Left lung (tissue), 14 donors: ENCODE measurements at places on chromosomes 5 and 9. TPM values are rescaled to one million over a fixed set of nuclear protein-coding genes. Genes with fewer than 3 reads are reported as not detected.

CATSPER3 gene
- polyA plus RNA-seq, result 1.4 TPM

- no peak for DNase-seq
Measured at GRCh38 chr5:67935908-67936566, 279.5 kb upstream of the PIK3R1 start.

PCDHB14 gene
- 10.4 TPM for polyA plus RNA-seq

CTNND2 gene
- 1.7 TPM for polyA plus RNA-seq

DNA sequence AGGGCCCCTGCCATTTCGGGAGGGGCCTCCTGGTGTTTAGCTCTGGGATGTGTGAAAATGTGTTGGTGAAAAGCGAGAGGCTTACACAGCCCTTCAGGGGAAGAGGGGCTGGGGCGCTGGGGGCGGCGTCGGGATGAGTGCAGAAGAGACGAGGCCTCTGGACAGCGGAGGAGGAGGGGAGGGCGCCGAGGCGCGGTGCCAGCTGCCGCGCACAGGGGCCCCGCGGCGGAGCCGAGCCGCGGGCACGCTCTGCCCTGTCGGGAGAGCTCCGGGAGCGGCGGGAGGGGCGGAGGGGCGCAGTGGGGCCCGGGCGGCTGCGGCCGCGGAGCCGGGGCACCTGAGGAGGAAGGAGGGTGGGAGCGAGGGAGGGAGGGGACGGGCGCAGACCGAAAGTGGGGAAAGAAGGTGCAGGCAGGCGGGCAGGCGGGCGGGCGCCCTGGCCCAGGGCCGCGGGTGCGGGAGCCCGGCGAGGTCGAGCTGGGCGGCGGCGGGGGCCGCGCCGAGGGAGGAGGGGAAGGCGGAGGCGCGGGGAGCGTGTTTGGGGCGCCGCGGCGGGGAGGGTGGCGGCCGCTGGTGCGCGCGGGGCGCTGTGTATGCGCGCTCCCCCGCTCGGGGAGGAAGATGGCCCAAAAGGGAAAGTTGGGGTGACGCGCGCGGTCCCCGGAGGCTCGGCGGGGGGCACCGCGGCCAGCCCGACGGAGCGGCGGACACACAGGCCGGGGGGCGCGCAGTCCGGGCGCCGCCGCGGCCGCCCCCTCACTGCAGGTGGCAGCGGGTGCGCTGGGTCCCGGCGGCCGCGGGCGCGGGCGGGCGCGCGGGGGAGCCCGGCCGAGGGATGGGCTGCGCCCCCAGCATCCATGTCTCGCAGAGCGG, at the start of gene PDE8B:
TSS of gene PDE8B (plus strand) at position 590 of the 873 bp plus-strand sequence. CDS start at position 836, 246 bp downstream.
- peak; percentile 77 for DNase-seq

SAXO1 gene
- polyA plus RNA-seq, result 0.20 TPM

- DNase-seq, result no peak
Measured at GRCh38 chr5:93428868-93429267, 152.2 kb downstream of the NR2F1-AS1 start.

DNA sequence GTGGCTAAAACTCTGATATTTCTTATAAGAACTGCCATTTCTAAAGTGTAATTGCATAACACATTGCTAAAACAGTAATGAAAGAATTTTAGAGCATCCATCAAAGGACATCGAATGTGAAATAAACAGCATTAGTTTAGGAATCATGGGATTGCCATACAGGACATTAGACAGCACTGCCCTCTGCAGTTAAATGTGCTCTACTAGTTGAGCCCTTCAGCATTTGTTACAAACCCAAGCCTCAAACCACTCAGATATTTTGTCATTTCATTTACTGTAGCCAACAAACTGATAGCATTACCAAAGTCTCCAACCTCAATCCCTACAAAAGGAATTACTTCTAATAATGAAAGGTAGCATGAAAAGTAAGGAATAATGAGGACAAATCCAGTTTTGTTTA, 116.8 kb upstream of the COX7C start:
- DNase-seq, result no peak

DNA sequence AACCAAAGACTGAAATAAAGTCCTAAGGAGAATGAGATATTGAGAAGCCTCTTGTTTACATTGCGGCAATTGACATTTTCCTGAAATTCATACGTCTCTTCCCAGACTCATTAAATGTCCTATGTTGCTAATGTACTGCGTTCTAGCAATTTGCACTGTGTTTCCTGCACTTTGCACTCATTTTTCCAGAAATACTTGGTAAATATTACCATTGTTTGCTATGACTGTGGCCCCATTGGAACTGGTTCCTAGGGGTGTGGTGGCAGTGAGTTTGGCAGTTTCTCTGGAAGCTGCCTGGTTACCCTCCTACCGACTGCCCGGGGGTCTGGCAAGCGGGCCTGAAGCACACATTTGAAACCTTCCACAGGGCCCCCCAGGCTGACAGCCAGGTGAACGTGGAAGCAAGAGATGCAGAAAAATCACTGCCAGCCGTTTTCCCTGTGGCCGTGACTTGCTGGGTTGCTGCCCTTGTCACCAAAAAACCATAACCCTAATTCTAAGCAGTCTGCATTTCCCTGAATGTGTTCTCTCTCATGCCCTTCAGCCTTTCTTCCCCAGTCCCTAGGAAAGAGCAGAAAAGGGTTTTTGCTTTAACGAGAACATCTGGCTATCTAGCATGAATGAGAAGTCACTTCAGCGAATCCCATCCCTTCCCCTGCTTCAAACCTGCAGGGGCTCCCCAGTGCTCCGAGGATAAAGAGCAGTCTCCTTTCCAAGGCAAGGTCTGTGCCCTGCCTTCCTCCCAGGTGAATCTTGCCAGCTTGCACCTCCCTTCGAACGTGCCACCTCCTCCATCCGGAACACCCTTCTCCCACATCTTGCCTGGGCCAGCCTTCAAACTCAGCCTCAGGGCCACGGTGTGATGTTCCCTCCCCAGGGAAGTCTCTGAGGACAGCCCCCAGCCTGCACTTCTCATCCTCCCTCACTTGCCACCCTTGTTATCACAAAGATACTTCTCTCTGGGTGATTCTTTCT, 84.2 kb downstream of the AK8 start:
- DNase-seq, result no peak

- DNase-seq, result peak; percentile 98
Measured at GRCh38 chr9:36166168-36166927, 2.8 kb upstream of the CCIN start.

DNA sequence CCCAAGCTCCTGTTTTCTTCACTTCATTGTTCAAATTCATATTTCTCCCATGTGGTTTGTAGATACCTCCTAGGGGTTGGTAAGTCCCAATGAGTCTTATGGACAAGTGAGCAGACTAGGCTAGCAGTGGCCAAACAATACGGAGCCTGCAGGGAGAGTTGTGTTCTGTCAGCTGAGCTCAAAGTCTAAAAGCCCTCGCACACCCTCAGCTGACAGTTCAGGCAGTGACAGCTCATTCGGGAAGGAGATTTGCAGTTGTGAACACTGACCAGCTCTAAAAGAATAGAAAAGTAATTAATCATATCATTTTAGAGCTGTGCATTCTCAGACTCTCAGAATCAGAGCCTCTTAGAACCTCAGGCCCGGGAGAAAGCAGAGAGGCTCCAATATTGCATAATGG, 95.1 kb downstream of the SH3TC2 start:
- DNase-seq, result no peak

PSD2 gene
- 2.0 TPM for polyA plus RNA-seq

HINT2 gene
- polyA plus RNA-seq, result 33.7 TPM

DNA sequence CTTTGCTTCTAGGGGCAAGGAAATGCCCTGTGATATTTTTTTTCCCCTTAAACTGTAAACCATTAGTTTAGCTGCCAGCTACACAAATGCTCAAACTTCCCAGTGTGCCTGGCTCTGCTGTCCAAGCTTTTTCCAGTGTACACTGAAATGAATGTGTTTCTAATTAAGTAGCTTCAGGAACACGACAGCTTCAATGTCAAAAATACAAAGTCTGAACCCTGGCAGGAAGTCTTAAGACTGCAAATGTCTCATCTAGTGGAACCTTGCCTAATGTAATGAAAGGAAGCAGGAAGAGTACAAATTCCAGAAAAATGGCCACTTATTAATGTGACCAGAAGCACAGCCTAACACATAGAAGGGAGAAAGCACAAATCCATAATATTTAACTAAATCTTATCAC, 255.2 kb downstream of the CRB2 start:
- DNase-seq, result no peak

DND1 gene
- 1.3 TPM for polyA plus RNA-seq

- no peak for DNase-seq
Measured at GRCh38 chr5:149616727-149617285, 35.5 kb downstream of the ARHGEF37 start.
